ENCODE measurements at places on chromosomes 3 and 15.

DNA sequence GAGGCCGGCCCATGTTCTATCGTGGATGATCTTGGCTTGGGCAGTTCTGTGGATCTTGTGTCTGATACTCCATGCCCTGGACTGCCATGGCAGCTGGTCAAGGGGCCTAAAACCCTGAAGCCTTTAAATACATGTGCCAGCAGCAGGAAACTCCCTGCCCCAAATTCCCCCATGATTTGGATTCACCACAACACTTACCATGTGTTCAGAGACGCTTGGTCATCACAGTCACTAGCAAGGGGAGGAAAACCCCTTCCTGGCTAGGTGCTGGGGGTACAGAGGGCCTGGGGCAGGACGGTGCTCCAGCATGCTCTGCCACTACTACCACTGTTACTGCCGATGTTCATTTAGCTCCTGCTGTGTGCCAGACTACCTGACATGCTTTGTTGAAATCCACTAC is 94.4 kb downstream of the DNAJB8 start:
- no peak for DNase-seq

DNA sequence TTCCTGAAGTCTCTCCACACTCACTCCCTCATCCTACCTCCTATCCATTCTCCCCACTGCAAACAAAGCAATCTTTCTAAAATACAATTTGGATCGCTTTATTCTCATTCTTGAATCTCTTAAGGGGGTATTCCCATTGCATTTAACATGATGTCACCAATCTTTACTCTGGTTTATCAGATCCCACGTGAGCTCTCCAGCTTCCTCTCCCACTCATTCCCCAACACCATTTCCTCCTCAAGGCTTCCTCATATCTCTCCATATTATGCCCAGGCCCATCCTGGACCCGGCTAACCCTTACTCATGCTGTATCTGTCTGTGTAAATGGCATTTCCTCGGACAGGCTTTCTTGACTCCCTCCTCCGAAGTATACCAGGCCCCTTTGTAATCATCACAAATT is 165.0 kb downstream of the CD47 start:
- no peak for DNase-seq

DNA sequence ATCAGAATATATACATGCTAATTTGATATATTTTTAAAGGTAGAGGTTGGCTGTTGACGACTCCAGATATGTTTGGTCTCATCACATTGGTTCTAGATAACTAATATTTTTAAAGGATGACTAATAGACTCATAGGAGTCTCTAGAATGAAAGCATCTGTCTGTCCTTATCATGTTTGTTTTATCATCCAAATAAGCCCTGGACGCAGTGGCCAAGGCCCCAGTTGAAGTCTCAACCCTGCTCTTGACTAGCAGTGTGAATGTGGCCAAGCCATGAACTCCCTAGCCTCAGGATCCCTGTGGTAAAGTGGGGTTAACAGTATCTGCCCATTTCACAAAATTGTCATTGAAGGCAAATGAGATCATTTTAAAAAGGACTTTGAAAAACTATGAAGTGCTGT is 53.6 kb downstream of the ABHD2 start:
- DNase-seq = no peak

DNA sequence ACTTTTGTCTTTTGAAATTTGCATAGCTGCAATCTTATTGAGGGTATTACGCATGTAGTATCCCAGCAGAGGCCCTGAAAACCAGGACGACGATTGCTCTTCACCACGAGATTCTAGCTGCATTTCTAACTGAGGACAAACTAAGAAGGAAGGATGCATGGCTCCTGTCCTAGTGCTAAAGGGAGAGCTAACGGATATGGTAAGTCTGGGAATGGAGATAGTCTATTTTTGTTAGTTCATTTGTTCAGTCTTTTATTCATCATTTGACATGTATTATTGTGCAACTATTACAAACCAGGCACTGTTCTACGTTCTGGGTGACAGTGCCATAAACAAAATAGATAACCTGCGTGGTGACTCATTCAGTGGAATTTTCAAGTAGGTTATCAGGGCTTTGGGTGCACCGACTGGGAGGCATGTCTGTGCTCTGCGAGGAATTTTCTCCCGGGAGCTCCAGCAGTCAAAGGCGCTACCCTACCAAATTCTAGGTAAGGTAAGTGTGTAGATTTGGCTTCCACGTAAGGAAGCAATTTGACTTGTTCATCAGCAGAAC is 51.9 kb upstream of the ETV5 start:
- DNase-seq = no peak

DNA sequence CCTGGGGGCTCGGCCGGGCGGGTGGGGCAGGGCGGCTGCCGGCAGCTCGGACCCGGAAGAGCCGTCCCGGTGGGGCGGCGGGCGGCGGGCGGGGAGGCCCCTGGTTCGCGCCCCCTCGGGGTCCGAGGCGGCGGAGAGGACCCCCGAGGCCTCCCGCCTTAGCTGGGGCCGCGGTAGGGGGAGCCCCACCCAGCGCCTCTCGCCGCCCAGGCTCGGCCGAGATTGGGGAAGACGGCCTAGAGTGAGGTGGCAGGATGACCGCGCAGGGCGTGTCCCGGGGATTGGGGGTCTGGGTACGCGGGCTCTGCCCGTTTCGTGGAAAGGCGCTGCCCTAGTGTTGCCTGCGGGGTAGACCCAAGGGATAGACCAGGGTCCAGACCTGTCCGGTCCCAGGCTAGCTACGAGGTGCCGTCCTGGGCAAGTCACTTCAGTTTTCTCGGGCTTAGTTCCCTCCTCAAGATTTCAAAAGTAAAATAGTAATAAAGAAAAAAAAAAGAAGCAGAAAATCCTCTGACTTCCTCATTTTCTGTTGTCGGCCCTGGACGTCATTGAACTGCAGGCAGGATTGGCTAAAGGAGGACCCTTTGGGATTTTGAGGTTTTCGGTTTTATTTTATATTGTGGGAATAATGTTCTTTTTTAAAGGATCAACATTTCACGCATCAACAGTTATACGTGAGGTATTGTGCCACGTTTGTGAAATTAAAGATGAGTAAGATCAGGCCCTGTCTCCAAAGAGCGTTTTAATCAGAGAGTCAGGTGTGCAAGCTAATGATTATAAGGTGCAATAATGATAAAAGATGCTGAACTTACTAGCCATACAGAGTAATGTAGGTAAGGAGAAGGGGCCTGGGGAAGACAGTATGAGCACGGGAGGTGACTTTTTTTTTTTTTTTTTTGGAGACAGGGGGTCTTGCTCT is 679 bp downstream of the IQGAP1 start:
- peak; percentile 32 for DNase-seq

- peak; percentile 79 for DNase-seq
These were observed 82.9 kb downstream of the EOMES start for GRCh38 chr3:27639271-27639670.

- DNase-seq = no peak
These were observed 50.6 kb downstream of the IQSEC1 start for GRCh38 chr3:13022348-13023234.

- no peak for DNase-seq
These were observed 20.7 kb downstream of the CYFIP1 start for GRCh38 chr15:22959321-22960101.

- no peak for DNase-seq
These were observed 67.1 kb upstream of the LMOD3 start for GRCh38 chr3:69189487-69189886.

DNA sequence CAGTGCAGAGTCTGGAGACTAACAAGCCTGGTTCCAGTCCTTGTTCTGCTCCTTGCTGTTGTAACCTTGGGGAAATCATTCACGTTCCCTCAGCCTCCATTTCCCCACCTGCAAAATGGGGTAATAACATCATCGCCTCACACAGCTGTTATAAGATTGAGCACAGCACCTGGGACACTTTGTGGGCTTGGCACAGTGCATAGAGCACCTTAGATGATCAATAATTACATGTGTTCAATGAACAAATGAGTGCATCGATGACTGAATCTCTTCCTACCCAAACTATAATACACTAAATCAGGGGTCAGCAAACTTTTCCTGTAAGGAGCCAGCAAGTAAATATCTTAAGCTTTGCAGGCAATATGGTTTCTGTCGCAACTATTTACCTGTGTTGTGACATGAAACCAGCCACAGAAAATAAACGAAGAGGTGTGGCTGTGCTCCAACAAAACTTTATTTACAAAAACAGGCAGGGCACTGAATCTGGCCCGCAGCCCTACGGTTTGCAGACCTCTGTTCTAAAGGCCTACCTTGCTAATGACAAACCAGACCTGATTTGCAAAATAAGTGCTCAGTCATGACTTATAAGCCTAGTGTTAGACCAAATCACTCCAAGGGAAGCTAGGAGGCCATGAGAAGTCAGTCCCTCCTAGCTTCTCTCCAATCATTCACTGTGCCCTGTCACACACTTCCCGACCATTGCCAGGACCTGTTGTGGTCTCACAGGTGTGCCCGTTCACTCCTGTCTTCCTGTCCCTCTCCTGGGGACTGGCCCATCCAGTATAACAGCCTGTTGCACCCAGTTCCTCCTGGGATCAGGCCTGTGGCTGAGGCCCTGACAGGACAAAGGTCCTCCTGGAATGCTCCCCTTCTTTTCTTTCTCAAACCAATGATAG is 149.4 kb upstream of the WNT5A start:
- no peak for DNase-seq

- DNase-seq = no peak
These were observed 29.1 kb downstream of the SLC6A6 start for GRCh38 chr3:14431452-14431916.

- no peak for DNase-seq
These were observed 748.6 kb upstream of the GBE1 start for GRCh38 chr3:82509951-82510603.

DNA sequence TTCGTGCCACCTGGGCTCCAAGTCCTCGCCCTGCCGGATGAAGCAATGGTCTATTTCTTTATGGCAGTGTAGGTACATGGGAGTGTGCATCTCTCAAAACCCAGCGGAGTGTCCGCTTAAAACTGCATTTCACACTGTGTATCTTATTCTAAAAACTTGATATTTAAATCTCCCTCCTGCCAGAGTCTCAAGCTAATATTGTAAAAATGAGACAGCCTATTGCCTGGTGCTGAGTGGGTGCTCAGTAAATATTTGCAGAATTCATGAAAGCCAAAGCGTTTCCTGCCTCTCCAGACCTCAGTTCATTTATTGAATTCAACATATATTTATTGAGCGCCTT is 330 bp upstream of the TBC1D2B start:
- DNase-seq = no peak

- no peak for DNase-seq
These were observed 12.2 kb upstream of the LACTB start for GRCh38 chr15:63109498-63109897.

DNA sequence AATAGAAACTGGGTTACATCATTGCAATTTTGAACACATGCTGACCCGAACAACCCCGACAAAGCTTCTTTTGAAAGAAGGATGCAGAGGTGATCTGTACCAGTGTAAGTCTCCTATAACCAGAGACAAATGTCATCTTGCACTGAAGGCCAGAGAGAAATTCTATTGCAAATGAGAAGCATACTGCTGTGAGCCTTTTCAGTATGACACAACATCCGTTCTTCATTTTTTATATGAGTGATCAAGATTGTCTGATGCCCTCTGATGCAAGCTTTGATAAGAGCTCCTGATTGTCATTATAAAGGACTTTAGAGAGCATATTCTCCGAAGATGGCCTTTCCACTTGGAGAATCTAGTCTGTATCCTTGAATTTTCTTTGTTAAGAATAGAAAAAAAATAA is 36.9 kb downstream of the PCOLCE2 start:
- DNase-seq = peak; percentile 50

DNA sequence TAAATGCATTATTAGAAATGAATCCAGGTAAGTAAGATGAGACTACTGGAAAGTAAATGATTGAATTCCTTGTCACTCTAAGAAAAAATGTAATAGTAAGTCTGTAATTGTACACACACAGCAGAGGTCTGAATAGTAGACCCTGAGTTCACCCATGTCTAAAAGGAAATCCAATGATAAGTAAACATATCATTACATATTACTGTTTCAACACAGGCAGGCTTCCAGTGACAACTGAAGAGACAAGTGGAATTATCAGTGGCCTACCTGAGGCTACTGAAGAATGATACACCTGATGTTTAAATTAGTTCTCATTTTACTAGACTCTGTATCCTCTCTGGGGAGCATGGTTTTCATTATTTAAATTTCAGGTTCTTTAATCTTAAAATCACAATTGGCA is 6.2 kb upstream of the CCNL1 start:
- DNase-seq = no peak

- DNase-seq = no peak
These were observed 10.4 kb downstream of the SEMA6D start for GRCh38 chr15:47727676-47728075.

DNA sequence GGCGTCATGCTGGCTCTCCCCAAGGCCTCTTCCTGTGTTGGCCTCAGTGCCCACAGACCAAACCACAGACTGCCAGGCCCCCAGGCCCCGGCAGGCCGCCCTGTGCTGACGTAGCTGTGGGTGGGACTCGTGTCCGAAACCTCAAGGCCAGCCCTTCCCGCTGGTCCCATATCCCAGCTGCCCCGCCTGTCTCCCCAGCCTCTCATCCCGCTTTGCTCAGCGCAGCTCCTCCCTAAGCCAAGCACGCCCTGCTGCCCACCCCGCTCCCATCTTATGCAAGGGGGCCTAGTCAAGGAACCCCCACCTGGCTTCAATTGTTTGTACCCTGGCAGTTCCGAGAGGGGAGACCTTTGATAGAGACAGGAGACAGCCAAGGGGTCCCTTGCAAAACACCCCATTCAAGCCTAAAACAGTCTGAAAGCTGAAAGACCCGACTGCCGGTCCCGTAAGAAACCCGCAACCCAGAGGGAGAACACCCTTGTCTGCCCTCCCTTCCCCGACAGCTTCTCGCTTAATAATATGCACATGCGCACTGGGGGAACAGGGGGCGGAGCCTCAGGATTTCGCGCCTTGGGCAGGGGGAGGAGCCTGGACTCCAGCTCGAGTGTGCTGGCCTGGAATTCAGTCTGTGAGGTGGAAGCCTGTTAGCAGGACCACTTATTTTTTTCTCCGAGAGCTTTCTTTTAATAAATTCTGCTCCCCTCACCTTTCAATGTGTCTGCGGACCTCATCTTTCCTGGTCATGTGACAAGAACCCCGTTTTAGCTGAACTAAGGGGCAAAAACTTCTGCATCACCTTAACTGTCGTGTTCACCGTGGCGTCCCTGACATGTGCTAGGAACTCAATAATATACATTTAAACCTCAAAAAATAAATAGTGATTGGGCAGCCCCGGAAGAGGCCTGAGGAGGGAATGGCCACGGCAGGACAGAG is 17.2 kb downstream of the TNFAIP8L3 start:
- DNase-seq = peak; percentile 58

- DNase-seq = no peak
These were observed 735 bp upstream of the SLC25A26 start for GRCh38 chr3:66220066-66220465.

DNA sequence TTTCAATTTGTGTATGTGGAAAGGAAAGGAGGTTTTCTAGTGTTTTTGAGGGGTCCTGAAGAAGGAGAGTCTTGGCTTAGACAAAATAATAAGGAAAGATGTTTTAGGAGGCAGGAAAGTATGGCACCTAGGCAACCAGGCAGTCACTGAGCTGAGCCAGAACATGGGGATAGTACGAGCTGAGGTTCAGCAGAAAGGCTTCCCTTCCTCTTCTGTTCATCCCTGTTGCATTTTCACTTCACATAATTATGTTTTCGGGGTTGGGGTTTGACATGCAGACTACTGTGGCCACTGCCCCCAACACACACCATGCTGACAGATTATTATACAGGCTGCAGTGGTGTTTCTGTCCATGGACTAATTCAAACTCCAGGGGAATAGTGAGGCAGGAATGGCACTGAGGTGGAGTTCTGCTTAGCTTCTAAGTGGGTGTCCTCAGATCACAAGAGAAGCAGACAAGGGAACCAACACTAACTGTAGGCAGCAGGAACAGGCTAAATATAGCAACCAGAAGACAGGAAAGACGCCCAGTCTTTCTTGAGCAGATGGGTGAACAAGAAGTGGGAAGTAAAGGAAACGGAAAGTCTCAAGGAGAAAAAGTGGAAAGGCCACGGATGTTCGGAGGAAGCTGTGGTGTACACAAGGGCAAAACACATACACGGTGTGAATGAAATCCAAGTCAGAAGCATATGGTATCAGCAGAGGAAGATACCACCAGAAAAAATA is 305.8 kb downstream of the PLCL2 start:
- DNase-seq = no peak

Measured in T-helper 1 cell (primary cell).